ENCODE measurements at places on chromosomes 5 and 9. TPM values are rescaled to one million over a fixed set of nuclear protein-coding genes. Genes with fewer than 3 reads are reported as not detected.

- DNase-seq: no peak
These were observed 58.6 kb downstream of the PCDHGC5 start for GRCh38 chr5:141547488-141547887.

Gene FYB1
- 5.0 TPM for total RNA-seq

DNA sequence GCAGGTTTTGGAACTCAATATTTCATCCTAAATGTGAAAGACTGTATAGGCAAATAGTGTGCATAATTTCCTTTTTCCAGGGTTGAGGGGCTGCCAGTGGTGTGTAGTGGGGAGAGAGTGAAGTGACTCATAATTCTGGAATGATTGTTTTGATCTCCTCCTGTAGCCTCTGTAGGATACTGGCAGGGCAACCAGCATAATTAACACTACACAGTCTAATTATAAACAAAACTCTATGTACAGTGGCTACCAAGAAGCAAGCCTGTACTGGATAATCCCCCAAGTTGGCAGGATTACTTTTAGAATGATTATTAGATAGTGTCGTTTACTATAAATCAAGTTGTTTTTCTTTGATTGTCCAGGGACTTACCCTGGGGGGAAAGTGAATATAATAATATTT is 32.2 kb downstream of the LNPEP start:
- no peak for DNase-seq

GRCh38 chr9:127422133-127422782 is 1.9 kb upstream of the ZNF79 start:
- no peak for DNase-seq

- no peak for DNase-seq
These were observed 166.8 kb downstream of the HSD17B3 start for GRCh38 chr9:96135076-96135752.

DNA sequence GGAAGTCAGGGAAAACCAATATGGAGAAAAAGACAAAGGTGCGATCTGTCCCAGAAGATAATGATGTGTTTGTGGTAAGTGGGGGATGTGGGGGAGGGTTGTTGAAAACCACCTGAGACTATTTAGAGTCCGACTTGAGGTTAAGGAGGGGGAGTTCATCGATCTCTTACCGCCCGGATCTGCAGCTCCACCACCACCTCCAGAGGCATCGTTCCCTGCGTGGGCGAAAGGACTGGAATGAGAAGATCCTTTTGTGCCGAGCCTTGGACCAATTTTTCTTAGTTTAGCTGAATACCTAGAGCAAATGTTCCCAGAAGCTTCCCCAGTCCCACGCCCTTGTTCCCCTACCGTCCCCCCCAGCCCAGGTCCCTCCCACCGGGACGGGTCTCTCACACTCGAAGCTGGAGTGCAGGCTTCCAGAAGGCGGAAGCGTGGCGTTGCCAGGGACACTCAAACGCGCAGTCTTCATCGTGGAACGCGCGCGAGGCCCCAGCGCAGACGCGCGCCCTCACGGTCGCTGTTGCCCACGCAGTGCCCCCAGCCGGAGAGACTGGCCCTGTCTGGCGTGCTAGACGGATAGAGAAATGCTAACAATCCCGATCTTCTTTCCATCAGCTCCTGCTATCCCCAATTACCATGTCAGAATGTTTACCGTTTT is at the start of gene SPATA6L:
SPATA6L (minus strand) TSS at position 439 of the 658 bp plus-strand sequence; CDS start at position 209, 230 bp downstream.
- peak; percentile 83 for DNase-seq

Gene PFN3
- not detected for total RNA-seq

DNA sequence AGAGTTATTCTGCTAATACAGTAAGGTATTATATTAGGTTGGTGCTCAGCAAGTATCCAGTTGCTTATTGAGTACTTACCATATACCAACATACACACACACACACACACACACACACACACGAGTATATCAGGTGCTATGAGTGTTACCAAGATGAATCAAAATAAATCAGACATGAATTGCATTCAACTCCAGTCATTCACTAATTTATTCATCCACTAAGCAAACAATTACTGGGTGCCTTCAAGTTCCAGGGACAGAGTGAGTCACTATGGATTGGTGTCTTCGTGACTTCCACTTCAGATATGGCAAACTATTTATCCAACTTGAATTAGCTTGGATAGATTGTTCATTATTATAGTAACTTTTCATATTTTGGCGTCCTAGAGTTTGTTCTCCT is 140.7 kb upstream of the SLC44A1 start:
- no peak for DNase-seq

Gene SHOC1
- total RNA-seq: not detected

Gene PJA2
- 72.8 TPM for total RNA-seq
